ENCODE measurements at places on chromosomes 6 and 20.

DNA sequence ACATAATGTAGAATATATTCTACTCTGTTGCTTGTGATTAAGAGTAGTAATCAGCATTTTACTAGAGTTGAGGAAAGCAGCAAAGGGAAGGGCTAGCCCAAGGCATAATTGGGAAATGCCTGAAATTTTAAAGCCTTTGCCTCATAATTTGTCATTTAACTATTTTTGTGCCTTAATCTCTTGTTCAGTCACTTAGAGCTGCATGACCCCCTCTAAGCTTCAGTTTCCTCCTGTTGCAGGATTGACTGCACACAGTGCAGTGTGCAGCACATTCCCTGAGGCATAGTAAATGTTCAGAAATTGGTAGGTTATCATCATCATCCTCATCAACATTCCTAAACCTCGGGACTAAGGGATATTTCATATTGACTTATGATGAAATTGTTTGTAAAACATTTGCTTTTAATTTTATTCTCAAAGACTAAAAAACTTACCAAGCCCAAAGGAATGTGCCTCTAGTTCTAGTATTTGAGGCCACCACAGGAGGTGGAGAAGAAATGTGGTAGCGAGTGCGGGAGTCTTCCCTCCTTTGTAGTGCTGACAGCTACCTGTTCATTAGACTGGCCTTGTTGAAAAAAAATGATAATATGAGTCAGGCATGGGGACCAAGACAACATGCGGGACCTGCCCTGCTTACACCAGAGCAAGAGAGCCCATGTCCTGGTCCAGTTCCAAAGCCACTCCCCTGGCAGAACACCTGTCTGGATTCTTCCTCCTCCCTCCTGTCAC lies 14.8 kb upstream of the TENT5A start:
- DNase-seq = peak; percentile 30

GRCh38 chr6:10719964-10720264 lies 3.0 kb upstream of the TMEM14C start:
- DNase-seq = no peak

GRCh38 chr20:50296450-50297375 lies 106.1 kb downstream of the CEBPB start:
- DNase-seq = no peak

DNA sequence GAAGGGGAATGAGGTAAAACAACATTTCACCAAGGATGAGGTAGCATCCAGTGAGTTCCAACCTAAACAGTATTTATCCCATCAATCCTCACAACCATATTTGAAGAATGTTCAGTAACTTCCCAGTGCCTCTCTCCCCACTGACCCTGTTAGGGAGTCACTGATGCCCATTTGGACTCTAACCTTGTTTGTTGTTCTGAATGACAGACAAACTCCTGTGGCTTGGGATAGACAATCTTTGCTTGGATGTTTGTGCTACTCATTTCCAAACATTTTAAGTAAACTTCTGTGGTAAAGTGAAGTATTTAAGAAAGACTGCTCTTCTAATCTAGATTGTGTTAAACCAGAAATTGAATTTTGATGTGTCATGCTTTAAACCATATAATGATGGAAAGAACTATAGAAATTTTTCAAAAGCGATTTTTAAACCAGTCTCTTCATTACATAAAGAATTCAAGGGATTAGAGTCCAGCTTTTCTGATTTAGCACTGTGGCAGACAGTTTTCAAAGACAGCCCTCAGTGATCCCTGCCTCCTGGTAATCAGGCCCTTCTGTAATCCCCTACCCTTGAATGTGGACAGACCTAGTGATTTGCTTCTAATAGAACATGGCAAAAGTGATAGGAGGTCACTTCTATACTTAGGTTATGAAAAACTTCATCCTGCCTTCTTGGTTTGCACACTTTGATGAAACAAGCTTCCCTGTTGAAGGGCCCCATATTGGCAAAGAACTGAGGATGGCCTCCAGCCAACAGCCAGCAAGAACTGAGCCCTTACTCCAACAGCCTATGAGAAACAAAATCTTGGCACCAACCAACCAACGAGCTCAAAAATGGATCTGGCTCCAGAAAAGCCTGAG lies 191.6 kb downstream of the DST start:
- DNase-seq = peak; percentile 67

- no peak for DNase-seq
Observed at GRCh38 chr6:14423955-14424354, 306.4 kb downstream of the CD83 start.

- no peak for DNase-seq
Observed at GRCh38 chr6:36886950-36887618, 1.3 kb downstream of the C6orf89 start.

DNA sequence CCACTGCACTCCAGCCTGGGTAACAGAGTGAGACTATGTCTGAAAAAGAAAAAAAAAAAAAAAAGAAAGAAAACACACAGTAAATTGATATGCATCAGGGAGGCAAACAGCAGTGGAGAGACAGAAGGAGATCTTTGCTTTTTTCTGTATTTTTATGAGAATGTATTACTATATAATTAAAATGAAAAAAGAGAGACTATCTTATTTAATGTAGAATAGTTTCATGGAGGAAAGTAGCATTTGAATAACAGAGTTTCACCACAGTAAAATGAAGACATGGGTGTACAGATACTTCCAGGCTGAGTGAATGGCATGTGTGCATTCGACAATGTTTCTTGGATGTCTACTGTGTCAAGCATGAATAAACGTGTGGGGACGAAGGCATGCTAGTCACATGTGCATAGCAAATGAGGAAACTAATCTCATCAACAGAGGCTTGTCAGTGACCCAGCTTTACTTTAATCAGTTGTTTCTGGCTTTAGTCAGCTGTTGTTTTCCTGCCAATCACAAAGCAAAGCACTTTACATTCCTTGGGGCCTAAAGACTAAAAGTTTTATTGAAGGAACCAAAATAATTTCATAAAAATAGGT lies 55.5 kb upstream of the ARMH2 start:
- DNase-seq = no peak

- no peak for DNase-seq
Observed at GRCh38 chr20:19456595-19457395, 244.4 kb downstream of the SLC24A3 start.

DNA sequence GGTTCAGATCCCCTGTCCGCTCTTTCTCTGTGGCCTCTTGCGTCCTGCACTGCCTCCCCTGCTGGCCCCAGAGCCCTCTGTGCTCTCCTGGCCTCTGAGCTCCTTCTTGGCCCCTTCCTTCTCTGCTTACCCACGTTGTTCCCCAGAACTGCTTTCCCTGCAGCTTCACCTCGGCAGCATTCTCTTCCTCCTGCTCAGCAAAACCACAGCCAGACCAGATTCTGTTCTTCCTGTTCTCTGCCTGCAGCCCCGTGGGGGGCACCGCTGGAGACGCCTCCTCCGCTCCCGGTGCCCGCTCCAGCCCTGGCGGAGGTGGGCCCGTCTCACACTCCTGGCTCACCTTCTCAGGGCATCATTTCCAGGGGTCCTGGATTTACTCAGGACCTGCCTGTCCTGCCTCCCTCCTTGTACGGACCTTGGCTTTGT lies 59.7 kb downstream of the TCP11 start:
- no peak for DNase-seq

GRCh38 chr6:125918230-125918629 lies 38.3 kb upstream of the HINT3 start:
- no peak for DNase-seq

DNA sequence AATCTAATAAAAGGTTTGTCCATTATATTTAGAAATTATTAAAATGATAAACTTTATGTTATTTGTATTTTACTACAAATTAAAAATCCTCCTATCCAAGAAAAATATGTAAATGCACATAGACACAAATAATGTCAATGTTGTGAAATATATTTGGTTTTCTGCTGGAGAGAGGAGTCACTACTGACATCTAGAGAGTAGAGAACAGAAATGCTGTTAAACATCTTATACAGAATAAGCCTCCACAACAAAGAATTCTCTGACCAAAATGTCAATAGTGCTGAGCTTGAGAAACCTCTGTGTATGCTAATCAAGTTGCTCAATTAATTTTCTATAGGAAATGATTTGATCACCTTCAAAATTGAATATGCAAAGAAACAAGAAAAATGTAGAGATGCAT lies 12.4 kb downstream of the HTR1B start:
- no peak for DNase-seq

- DNase-seq = no peak
Observed at GRCh38 chr6:136990754-136991153, 54.0 kb downstream of the IL20RA start.

DNA sequence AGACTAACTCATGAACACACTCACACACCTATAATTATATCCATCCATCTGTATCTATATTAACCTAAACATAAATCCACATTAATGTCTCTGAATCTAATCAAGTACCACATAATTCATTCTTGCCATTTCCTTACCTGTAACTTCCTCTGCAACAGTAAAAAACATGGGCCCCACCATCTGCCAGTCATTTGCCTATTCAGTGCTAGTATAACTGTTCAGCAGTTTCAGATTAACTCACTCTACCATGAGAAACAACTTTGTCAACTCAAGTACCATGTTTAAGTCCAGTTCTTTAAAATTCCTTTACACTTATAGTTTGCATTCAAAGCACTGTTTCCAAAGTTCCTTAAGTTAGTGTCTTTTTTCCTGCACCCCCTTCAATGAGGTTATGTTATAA lies 68.8 kb downstream of the LAMP5 start:
- DNase-seq = no peak

DNA sequence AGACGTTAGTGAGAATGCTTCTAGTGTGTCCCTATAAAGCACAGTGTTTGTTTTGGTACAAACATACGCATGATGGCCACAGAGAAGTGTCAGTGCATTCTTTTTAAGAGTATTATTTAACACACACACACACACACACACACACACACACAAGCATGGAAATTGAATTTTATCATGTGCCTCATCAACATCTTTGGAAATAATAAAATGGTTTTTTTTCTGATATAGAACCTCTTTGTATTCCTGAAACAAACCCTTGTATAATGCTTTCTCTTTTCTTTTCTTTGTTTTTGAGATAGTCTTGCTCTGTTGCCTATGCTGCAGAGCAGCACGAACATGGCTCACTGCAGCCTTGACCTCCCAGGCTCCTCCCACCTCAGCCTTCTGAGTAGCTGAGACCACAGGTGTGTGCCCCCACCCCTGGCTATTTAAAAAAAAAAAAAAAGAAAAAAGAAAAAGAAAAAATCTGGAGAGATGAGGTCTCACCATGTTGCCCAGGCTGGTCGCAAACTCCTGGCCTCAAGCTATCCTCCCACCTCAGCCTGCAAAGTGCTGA lies 116.2 kb upstream of the SYNDIG1 start:
- no peak for DNase-seq

DNA sequence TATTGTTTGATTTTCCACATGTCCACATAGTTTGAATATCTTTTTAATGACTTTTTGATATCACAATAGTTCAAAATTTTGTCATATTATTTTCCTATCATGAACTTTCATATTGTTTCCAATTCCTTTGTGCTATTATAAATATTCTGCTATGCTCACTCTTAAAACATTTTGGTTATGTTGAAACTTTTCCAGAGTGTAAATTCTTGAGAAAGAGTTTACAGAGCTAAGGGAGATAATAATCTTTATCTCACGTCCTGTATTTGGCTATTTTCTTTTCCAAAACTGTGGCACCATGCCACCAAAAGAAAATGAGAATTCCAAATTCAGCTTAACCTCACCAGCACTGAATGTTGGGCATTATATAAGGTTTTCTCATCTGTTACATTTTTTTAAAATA lies 210.9 kb downstream of the TFAP2B start:
- DNase-seq = no peak

GRCh38 chr6:74932232-74932888 lies 273.5 kb downstream of the COL12A1 start:
- no peak for DNase-seq

- no peak for DNase-seq
Observed at GRCh38 chr6:90162648-90163387, 133.8 kb downstream of the BACH2 start.

DNA sequence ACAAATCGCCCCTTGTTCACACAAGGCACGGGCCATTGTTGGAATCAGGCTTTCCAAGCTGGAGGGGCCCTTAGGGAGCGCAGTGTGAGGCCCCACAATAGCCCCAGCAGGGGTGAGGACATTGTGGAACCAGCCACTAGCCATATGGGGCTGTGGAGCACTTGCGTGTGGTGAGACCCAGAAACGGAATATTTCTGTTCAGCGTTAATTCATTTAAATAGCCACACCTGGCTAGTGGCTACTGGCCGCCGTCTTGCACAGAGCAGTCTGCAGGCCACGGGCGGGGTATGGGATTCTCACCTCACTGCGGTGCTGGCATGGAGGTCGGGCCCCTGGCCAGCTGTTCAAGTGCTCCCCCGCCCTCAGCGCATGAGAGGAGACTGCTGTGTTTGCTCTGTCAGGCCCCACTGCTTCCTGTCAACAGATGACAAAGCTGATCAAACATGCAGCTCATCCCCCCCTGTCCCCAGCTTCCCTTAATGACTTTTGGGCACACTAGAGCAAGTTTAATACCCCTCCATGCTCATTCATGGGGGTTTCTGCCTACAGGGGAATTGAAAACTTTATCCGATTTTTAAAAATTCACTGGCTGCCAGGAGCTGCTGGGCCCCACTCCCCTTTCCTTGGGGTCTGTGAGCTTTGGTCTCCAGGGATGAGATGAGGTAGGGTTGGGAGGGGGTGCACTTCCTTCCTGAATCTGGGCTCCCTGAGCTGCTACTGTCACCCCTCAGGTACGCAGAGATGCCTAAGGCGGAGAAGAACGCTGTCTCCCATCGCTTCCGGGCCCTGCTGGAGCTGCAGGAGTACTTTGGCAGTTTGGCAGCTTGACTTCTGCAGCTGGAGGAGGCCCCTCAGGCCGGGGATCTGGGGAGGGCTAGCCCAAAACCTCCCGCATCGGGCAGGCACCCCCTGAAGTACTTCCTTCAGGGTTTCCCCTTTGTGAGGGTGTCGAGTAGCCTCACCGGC lies 13.6 kb downstream of the ITPA start:
- DNase-seq = no peak

DNA sequence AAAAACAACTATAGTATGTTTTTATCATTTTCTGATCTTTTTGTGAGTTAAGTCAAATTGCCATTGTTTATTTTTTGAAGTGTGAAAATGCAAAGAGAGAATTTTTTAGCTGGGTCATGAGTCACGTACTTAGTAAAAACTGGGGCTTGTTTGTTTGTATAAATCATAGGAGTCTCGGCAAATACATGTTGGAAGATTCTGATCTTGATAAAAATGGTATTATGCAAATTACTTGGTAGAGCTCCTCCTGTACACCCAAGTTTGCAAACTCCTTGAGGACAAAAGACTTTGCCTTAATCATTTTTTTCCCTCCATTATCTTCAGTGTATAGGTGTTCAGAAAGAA lies 25.8 kb downstream of the TBPL1 start:
- no peak for DNase-seq

DNA sequence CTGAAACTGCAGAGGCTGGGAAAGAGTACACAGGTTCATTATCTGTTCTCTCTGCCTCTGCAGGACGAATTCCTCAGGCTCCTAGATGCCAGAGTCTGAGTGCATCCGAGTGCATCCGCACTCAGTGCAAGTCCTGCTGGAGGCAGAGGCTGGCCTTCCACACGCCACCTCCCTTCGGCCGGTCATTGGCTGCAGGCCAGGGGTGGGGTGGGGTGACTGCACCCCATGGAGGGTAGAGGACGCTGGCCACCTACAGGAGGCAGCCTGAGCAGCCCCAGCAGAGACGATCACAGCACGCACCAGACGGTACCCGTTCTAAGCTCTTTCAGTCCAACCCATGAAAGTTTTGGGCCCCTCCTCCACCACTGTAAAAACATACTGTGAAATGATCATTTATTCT lies 11.7 kb downstream of the SFT2D1 start:
- no peak for DNase-seq
